Activated naive CD8-positive, alpha-beta T cell treated with anti-CD3 and anti-CD28 coated beads, Interleukin-2, amount 10 ng/mL, durations not matched to agents 7 days and 5 days (primary cell): ENCODE measurements at places on chromosomes 12 and 14. TPM values are rescaled to one million over a fixed set of nuclear protein-coding genes. Genes with fewer than 3 reads are reported as not detected.

GRCh38 chr12:26453246-26453645 lies 257.9 kb downstream of the SSPN start:
- H3K36me3 ChIP-seq, result peaks cover 20% of the 10 kb centered on the region
- DNase-seq, result no peak
- no peaks in the 10 kb centered on the region for H3K27me3 ChIP-seq

DNA sequence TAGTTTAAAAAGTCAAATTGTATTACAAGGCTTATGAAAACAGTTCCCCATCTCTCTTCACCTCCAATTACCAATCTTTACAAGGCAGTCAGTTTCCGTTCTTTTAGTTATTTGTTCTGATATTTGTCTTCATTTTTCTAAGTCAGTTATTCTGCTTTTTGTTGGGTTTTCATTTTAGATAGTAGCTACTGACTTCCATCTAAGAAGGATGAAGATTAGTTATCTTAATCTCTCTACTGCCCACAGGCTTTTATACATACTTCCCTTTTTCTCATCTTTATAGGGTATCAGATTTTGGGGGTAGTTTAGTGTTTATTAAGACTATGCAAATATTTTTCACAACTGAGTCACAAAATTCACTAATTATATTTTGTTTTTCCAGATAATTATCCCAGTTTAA lies 38.4 kb downstream of the FRS2 start:
- no peak overlapping the region for H3K4me3 ChIP-seq
- H3K27ac ChIP-seq, result no peak overlapping the region
- H3K36me3 ChIP-seq, result peaks cover 9% of the 10 kb centered on the region
- H3K27me3 ChIP-seq, result no peaks in the 10 kb centered on the region
- H3K4me1 ChIP-seq, result peaks cover 3% of the 10 kb centered on the region

DNA sequence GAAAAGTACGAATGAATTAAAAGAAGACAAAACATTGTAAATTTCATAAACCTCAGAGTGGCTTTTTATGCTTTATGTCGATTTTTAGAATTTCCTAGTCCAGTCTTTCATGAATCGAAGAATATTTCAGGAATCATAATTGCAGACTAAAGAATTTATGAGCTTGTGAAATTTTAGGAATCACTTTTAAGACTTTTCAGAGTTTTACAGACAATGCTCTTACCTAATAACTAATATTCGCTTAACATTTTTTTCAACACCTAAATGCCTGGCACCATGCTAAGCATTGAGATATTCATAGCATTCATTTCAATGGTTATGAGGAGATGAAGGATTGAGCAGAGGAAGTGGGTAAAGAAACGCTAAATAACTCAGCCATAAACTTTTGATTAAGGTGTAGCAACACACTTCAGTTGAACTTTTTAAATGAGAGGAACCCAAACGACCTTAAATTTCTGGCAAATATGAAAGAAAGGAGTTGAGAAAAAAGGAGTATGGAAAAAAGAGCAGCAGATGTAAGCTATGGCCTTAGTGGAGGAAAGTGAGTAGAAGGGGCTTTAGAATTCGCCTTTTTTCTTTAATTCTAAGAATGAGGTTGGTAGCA lies 739 bp upstream of the USP44 start:
- DNase-seq, result no peak
- no peaks in the 10 kb centered on the region for H3K27me3 ChIP-seq
- H3K27ac ChIP-seq, result peak overlapping the region; percentile 99
- H3K36me3 ChIP-seq, result peaks cover 21% of the 10 kb centered on the region

- H3K27ac ChIP-seq, result no peak overlapping the region
- DNase-seq, result no peak
- H3K27me3 ChIP-seq, result peaks cover 5% of the 10 kb centered on the region
- H3K4me3 ChIP-seq, result no peak overlapping the region
- peaks cover 15% of the 10 kb centered on the region for H3K36me3 ChIP-seq
- peaks cover 1% of the 10 kb centered on the region for H3K4me1 ChIP-seq
Observed at GRCh38 chr14:52014601-52015267, 25.4 kb downstream of the RTRAF start.

The PCED1B gene
- total RNA-seq, result 102 TPM

DNA sequence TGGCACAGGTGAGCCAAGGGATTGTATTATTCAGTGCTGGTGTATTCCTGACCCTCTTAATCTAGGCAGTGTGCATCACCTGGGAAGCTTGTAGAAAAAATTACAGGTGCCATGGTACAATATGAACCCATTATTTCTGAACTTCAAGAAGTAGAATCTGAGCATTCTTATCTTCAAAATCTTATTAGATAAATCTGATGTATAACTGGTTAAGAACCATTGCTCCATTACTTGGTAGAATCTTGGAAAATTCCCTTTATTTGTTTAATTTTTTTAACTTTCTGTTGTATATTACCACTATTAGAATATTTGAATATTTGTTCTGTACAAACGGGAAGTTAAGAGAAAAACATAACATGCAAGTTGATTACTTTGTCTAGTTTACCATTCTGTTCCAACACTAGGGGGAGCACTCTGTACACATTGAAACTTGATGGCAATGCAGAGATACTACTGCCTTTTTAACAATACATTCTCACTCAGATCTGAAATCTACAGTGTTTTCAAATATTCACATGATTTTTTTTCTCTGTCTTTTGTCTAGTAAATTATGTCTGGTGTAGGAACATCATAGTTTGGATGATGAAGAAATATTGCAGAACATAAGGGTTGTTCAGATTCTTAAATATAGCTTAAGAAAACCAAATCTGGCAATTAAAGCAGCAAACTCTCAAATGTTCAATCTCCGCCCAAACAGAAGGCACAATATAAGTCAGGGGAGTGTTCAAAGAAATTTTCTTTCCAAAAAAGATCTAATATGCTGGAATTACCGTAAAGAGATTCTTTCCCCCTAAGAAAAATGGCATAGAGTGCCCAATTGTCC lies 196.6 kb downstream of the PCNX1 start:
- no peak for DNase-seq
- H3K27ac ChIP-seq, result no peak overlapping the region
- peaks cover 15% of the 10 kb centered on the region for H3K36me3 ChIP-seq
- no peak overlapping the region for H3K4me3 ChIP-seq

DNA sequence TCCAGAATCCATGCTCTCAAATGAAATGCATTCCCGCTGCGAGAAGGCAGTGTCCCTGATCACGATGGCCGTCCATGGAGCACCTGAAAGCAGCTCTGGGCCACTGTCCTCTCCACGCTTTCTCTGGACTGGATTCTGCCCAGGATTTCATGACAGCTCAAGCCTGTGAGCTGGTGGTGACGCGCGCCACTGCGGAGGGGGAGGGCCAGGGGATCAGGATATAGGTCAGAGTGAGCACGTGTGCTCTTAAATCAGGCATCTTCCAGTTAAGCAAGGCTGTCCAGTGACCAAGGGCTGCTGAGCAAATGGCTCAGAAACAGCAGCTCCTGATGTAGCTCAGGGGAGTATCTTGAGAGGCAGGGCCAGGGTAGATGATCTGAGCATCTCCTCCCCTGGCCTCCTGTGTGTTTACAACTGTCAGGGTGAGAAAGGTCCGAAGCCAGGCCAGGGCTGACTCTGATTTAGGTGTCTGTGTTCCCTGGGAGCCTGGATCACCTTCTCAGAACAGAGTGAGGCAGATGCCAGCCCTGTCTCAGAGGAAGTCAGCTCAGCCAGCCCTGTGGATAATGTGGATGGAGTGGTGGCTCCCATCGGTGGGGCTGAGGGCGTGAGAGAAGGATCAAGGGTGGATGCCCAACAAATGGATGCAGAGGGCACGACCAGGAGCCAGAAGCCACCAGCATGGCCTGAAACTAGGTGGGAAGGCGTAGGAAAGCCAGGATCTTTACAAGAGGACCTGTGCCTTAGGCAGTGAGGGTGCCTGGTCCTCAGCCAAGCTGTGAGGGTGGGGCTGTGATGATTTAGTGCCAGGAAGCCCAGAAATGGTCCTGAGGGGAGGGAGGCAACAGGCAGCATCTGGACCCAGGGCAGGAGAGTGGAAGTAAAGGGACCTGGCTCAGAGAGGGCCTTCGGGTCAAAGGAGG lies 55.3 kb downstream of the ELK3 start:
- no peak overlapping the region for H3K4me3 ChIP-seq
- no peak for DNase-seq
- peak overlapping the region; percentile 56 for H3K27ac ChIP-seq
- no peaks in the 10 kb centered on the region for H3K27me3 ChIP-seq

GRCh38 chr12:108483213-108484059 lies 31.6 kb upstream of the FICD start:
- H3K27ac ChIP-seq, result no peak overlapping the region
- DNase-seq, result no peak
- no peak overlapping the region for H3K4me3 ChIP-seq
- H3K36me3 ChIP-seq, result no peaks in the 10 kb centered on the region

GRCh38 chr12:66144791-66145754 lies 14.5 kb upstream of the LLPH start:
- peaks cover 45% of the 10 kb centered on the region for H3K36me3 ChIP-seq
- DNase-seq, result no peak
- peak overlapping the region; percentile 7 for H3K4me3 ChIP-seq
- peak overlapping the region; percentile 19 for H3K27ac ChIP-seq

GRCh38 chr12:124742678-124743077 lies 121.0 kb downstream of the SCARB1 start:
- H3K36me3 ChIP-seq, result no peaks in the 10 kb centered on the region
- no peak overlapping the region for H3K27ac ChIP-seq
- peaks cover 8% of the 10 kb centered on the region for H3K4me1 ChIP-seq
- no peak for DNase-seq
- peaks cover 22% of the 10 kb centered on the region for H3K27me3 ChIP-seq
- H3K4me3 ChIP-seq, result no peak overlapping the region

DNA sequence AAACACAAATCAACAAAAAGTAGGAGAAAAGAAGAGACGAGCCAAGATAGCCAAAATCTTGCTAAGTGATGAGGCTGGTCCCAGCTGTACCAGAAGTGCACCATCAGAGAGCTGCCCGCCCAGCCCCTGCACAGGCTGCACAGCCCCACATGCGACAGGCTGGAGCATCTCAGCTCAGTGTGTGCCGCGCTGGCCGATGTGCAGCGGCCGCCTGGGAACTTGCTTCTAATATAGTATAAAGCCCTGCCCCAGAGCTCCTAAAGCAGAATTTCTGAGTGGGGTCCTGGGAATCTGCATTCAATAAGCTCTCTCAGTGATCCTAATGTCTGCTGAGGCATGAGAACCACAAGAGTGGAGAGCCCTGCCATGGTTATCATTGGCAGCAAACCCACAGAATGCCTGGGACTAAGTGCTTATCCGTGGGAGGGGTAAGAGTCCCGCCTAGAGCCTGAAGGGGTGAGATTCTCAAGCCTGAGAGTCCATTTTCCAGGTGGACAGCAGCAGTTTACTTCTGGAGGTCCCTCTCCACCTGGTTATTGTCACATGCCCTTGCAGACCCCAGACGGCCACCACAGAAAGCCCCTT lies 171.6 kb downstream of the DPF3 start:
- peaks cover 11% of the 10 kb centered on the region for H3K36me3 ChIP-seq
- no peak for DNase-seq
- H3K4me1 ChIP-seq, result peaks cover 18% of the 10 kb centered on the region
- H3K27me3 ChIP-seq, result peaks cover 4% of the 10 kb centered on the region
- no peak overlapping the region for H3K27ac ChIP-seq
- no peak overlapping the region for H3K4me3 ChIP-seq

DNA sequence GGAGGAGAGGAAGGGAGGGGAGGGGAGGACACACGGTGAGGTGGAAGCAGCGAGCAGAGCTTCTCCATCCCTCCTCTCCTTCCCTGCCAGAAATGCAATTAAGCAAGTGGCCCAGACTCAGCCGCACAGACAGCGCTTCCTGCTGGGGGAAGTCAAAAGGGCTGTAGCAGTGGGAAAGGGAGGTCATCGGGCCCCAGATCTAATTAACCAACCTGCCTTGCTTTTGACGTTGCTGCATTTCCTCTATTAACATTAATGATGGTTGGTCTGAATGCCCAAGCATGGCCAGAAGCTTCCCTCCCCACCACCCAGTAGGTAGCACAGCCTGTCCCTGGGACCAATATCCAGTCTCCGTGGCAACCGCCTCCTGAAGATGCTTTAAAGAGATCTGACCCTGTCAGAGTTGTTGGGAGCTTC lies 4.6 kb upstream of the NGB start:
- H3K27me3 ChIP-seq, result peaks cover 16% of the 10 kb centered on the region
- no peak overlapping the region for H3K4me3 ChIP-seq
- DNase-seq, result no peak
- H3K4me1 ChIP-seq, result peaks cover 1% of the 10 kb centered on the region
- H3K36me3 ChIP-seq, result peaks cover 1% of the 10 kb centered on the region

The ALKBH2 gene
- total RNA-seq, result 13.0 TPM

DNA sequence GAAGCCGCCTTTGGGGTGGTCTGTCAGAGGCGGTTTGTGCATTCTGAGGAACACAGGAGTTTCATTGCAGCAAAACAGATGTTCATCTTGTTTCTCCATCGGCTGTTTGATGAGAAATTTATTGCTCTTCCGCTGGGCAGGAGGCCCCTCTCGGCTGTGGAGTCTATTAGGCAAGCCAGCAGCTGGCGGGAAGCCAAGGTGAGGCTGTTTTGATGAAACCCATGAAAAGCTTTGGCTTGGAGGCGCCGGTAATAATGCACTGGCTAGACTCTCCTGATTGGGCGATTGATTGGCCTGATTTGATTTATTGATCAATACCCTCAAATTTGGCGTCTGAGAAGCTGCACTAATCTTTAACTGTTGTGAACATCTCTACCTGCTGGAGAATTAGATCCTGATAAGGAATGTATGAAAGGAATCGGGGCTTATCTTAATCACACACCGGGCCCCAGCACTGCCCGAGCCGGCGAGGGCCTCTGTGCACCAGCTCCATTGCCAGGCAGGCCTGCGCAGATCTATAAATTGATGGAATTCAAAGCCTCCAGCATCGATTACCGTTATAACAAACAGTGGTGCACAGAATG lies 187.7 kb downstream of the PHETA1 start:
- DNase-seq, result no peak
- H3K4me3 ChIP-seq, result no peak overlapping the region
- peaks cover 32% of the 10 kb centered on the region for H3K27me3 ChIP-seq
- no peaks in the 10 kb centered on the region for H3K36me3 ChIP-seq
- H3K27ac ChIP-seq, result no peak overlapping the region
- peaks cover 4% of the 10 kb centered on the region for H3K4me1 ChIP-seq

- no peak overlapping the region for H3K27ac ChIP-seq
- H3K27me3 ChIP-seq, result peaks cover 3% of the 10 kb centered on the region
- H3K36me3 ChIP-seq, result no peaks in the 10 kb centered on the region
- H3K4me1 ChIP-seq, result peaks cover 9% of the 10 kb centered on the region
- DNase-seq, result no peak
Observed at GRCh38 chr14:98953551-98954348, 318.2 kb downstream of the BCL11B start.

- no peak overlapping the region for H3K4me3 ChIP-seq
- peaks cover 2% of the 10 kb centered on the region for H3K4me1 ChIP-seq
- peaks cover 5% of the 10 kb centered on the region for H3K36me3 ChIP-seq
Observed at GRCh38 chr14:31660191-31660590, 99.0 kb downstream of the NUBPL start.

The SPTB gene
- not detected for total RNA-seq

- no peaks in the 10 kb centered on the region for H3K36me3 ChIP-seq
- no peak for DNase-seq
- no peak overlapping the region for H3K4me3 ChIP-seq
- no peak overlapping the region for H3K27ac ChIP-seq
- peaks cover 2% of the 10 kb centered on the region for H3K4me1 ChIP-seq
- no peaks in the 10 kb centered on the region for H3K27me3 ChIP-seq
Observed at GRCh38 chr14:100851946-100852620, 26.2 kb downstream of the MEG3 start.
